ENCODE measurements at places on chromosomes 11 and 22.

GRCh38 chr11:121636081-121636799 lies 183.5 kb upstream of the SORL1-AS1 start:
- peaks cover 5% of the 10 kb centered on the region for H3K36me3 ChIP-seq
- peaks cover 3% of the 10 kb centered on the region for H3K4me1 ChIP-seq
- no peak for DNase-seq
- H3K4me3 ChIP-seq, result no peak overlapping the region
- H3K27me3 ChIP-seq, result no peaks in the 10 kb centered on the region
- no peak overlapping the region for H3K27ac ChIP-seq

DNA sequence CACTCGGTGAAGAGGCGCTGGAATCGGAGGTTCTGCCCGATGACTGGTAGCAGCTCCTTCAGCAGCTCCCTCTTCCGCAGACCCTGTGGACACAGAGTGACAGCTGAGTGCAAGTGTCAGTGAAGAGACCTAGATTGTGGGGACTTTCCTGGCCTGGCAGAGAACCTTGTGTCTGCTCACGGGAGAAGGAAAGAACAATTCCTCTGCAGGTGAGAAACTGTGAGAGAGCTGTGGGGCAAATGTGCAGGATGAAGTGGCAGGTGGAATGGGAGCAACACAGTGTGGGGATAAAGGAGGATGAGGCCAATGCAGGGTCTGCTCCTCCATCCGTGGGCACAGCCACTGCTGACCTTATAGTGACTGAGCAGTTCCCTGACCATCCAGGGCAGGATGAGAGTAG lies 40.0 kb upstream of the CLTCL1 start:
- H3K36me3 ChIP-seq, result peaks cover 28% of the 10 kb centered on the region
- DNase-seq, result no peak
- H3K27me3 ChIP-seq, result no peaks in the 10 kb centered on the region
- no peaks in the 10 kb centered on the region for H3K4me1 ChIP-seq

- peaks cover 23% of the 10 kb centered on the region for H3K4me1 ChIP-seq
- no peak overlapping the region for H3K27ac ChIP-seq
- H3K4me3 ChIP-seq, result no peak overlapping the region
- no peak for DNase-seq
- peaks cover 11% of the 10 kb centered on the region for H3K36me3 ChIP-seq
- H3K27me3 ChIP-seq, result no peaks in the 10 kb centered on the region
Observed at GRCh38 chr22:39431821-39432251, 25.0 kb upstream of the MGAT3 start.

DNA sequence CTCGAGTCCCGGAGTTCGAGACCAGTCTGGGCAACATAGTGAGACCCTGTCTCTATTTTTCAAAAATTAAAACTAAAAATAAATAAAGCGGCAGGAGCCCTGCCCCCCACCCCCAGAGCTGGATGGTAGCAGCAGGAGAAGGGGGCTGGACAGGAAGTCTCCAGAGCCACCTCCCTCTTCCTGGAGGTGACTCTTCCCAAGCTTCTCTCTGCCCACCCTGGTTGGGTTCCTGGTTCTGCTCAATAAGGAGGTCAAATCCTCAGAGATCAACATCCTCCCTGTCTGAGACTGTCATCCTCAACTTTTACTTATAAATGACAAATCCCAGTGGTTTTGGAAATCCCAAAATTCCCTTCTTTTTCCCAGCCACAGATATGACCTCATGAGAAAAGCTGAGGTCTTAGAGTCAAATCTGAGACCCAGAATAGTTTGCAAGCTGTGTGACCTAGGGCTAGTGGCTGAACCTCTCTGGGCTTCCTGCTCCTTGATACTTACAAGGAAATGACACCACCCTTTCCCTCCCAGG lies 987 bp downstream of the C1QTNF6 start:
- no peak for DNase-seq
- no peaks in the 10 kb centered on the region for H3K27me3 ChIP-seq
- H3K27ac ChIP-seq, result no peak overlapping the region
- peaks cover 23% of the 10 kb centered on the region for H3K4me1 ChIP-seq
- H3K36me3 ChIP-seq, result no peaks in the 10 kb centered on the region
- peak overlapping the region; percentile 35 for H3K4me3 ChIP-seq

GRCh38 chr11:122656073-122656630 lies 630 bp downstream of the UBASH3B start:
- H3K27ac ChIP-seq, result no peak overlapping the region
- no peaks in the 10 kb centered on the region for H3K27me3 ChIP-seq
- no peaks in the 10 kb centered on the region for H3K36me3 ChIP-seq
- DNase-seq, result no peak
- peak overlapping the region; percentile 73 for H3K4me3 ChIP-seq

DNA sequence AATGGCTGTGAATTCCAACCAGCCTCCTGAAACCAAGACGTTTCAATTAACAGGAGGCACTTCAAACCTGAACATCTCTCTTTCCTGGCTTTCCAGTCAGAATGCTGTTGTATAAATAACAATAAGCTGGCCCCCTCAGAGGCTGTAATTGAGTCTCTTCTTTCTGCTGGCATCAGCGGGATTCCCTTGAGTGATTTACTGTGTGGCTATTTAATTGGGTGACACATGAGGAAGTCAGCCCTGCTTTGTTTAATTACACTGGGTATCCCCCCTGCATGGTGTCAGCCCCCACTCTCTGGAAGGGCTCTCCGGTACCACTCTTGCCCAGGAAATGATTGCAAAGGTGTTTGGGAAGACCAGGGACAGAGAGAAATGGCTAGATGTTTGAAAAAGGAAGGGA lies 101.6 kb downstream of the NTM start:
- H3K4me1 ChIP-seq, result peaks cover 12% of the 10 kb centered on the region
- no peak overlapping the region for H3K4me3 ChIP-seq
- H3K27ac ChIP-seq, result no peak overlapping the region

DNA sequence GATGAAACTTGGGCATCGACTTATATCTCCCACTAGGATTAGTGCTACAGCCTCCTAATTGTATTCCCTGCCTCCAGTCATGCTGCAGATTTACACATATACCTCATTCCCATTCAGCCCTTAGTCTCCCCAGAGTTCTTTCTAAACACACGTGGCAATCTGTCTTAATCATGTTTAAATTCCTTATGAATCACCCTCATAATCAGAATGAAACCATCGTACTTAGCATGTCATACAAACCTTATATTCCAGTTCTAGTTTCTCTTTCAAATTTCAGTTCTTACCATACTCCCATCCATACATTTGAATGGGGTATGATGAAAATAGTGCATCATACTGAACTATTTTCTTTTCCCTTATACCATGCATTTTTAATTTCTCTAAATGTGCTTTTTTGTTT lies 6.0 kb upstream of the OR10A2 start:
- DNase-seq, result no peak

- no peaks in the 10 kb centered on the region for H3K27me3 ChIP-seq
- no peak overlapping the region for H3K27ac ChIP-seq
- DNase-seq, result no peak
- no peak overlapping the region for H3K4me3 ChIP-seq
- H3K4me1 ChIP-seq, result no peaks in the 10 kb centered on the region
- H3K36me3 ChIP-seq, result no peaks in the 10 kb centered on the region
Observed at GRCh38 chr11:112694813-112695212, 266.4 kb upstream of the NCAM1 start.

DNA sequence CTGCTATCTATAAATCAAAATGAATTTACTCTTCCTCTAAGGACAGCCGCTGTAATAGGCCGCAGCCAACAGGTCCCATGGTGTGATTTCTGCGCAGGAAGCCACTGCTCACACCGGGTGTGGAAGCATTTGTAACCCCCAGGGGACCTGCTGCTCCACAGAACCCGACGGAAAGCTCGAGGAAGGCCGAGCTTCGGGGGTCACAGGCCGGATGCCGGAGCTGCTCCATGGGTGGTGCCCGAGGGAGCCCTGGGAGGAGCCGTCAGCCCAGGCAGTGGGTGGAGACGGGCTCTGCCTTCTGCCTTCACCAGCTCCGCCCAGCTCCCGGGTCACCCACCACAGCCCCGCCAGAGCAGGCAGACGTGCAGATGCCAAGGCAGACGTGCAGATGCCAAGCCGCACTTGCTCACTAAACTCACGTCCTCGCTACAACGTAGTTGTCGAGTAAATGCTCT lies 63.5 kb downstream of the BRD1 start:
- no peak overlapping the region for H3K4me3 ChIP-seq
- H3K27ac ChIP-seq, result no peak overlapping the region
- no peak for DNase-seq
- no peaks in the 10 kb centered on the region for H3K4me1 ChIP-seq
- H3K36me3 ChIP-seq, result no peaks in the 10 kb centered on the region

- H3K4me1 ChIP-seq, result peaks cover 23% of the 10 kb centered on the region
- no peak overlapping the region for H3K4me3 ChIP-seq
- H3K27me3 ChIP-seq, result no peaks in the 10 kb centered on the region
- no peak for DNase-seq
- H3K27ac ChIP-seq, result no peak overlapping the region
Observed at GRCh38 chr11:36069576-36070212, 125.8 kb downstream of the LDLRAD3 start.

- H3K4me3 ChIP-seq, result no peak overlapping the region
- no peak overlapping the region for H3K27ac ChIP-seq
Observed at GRCh38 chr11:126502982-126503381, 147.5 kb downstream of the ST3GAL4 start.

DNA sequence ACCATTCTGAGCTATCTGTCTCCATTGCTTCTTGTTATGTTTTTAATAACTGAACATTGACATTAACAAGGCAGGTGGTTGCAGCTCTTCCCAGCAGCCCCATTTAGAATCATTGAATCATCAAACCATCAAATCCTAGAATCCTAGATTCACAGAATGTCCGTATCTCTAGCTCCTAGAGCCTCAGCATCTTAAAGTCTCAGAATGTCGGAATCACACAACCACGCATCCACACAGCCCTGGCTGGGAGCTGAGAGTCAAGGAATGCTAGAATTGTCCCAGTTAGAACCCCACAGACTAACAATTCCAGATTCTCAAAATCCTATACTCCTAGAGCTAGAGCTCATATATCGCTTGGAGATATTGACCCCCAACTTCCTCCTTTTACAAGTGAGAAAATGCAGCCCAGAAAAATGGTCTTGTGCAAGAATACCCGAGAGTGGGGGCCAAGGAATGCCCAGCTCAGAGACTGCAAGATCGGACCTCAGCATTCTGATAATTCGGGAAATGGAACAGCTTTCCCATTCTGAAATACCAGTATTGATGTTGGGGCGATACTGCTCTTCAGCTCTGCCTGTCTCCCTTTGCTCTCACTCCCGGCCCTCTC lies 38.8 kb downstream of the PDE2A start:
- H3K4me3 ChIP-seq, result no peak overlapping the region
- H3K27ac ChIP-seq, result no peak overlapping the region
- DNase-seq, result no peak
- H3K4me1 ChIP-seq, result no peaks in the 10 kb centered on the region
- H3K27me3 ChIP-seq, result peaks cover 17% of the 10 kb centered on the region
- no peaks in the 10 kb centered on the region for H3K36me3 ChIP-seq

DNA sequence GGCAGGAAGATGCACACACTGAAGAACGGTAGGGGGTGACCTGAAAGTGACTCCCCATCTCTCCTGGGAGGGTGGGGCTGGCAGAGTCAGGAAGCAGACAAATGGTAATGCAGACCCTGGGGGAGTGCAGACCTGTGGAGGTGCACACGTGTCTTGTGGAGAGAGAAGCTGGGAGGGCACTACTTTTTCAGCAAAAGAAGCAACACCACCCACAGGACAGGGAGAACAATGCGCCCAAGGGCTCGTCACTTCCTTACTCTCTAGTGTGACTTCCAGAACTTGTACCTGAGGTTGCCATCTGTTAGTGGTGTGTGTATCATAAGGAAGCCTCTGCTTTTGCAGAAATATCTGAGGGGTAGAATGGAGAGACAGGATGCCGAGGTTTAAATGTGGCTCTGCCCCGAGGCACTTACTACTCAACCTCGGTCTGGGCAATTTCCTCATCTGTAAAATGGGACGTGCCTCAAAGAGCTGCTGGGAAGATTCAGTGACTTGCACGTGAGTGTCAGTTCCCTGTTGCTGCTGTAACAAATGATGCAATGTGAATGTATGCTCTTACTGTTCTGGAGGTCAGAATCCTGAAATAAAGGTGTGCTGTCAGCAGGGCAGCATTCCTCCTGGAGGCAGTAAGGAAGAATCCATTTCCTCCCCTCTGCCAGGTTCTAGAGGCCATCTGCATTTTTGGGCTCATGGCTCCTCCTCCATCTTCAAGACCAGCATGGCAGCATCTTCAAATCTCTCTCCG lies 323.4 kb downstream of the SHANK2 start:
- H3K27me3 ChIP-seq, result no peaks in the 10 kb centered on the region
- no peak overlapping the region for H3K4me3 ChIP-seq
- peaks cover 14% of the 10 kb centered on the region for H3K4me1 ChIP-seq
- no peak overlapping the region for H3K27ac ChIP-seq

- peaks cover 27% of the 10 kb centered on the region for H3K27me3 ChIP-seq
- DNase-seq, result no peak
Observed at GRCh38 chr11:43549624-43550023, 130.9 kb upstream of the HSD17B12 start.

DNA sequence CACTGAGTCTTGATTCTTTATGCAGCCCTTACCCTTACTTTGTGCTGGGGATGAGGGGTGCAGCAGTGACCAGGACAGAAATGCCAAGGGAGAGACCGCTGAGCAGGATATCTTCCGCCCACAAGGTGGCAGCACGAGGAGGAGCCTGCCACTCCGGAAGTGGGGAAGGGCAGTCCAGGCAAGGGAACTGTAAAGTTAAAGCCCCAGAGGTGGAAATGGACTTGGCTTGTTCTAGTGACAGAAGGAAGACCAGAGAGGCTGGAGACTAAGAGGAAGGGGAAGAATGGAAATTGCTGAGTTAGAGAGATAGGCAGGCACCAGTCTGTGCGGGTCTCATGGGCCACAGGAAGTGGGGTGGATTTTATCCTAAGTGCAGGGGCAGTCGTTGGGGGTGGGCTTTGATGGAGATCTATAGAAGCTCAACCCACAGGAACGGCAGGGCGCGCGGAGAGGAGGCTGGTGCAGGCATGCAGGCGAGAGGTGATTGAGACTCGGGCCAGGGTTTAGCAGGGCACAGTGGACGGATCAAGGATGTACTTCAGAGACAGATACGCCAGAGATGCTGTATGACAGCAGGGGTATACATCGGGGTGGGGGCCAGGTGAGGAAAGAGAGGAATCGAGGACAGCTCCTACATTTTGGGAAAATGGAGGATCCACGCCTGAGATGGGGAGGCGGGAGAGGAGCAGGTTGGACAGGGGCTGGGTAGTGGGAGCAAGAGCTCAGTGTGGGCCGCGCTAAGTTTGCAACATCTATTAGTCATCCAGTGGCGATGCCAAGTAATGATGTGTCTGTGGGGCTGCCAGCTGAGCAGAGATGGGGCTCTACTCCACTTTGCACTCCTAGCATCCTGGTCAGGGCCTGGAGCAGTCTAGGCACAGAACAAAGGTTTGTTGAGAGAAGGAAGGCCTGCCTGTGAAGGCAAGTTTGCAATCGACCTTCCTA lies 3.3 kb upstream of the GRK2 start:
- H3K27ac ChIP-seq, result no peak overlapping the region
- H3K4me3 ChIP-seq, result no peak overlapping the region
- H3K4me1 ChIP-seq, result peaks cover 23% of the 10 kb centered on the region
- DNase-seq, result no peak
- no peaks in the 10 kb centered on the region for H3K27me3 ChIP-seq

DNA sequence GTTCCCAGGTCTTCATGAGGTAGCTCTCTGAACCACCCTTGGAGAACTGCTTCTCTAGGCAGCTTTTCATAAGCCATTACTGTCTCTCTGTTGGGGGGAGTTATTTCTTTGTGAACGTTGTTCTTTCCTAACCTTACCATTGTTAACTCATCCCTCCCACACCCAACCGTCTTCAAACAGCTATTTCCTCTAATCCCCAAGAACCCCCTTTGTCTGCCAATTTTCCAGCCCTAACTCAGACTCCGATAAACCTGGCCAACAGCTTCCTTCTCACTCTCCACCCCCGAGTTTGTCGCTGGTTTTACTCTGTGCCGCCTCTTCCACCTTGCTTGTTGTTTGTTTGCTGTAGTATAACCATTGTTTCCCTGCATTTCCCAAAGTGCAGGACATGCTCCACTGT lies 131.5 kb downstream of the CCDC34 start:
- H3K27ac ChIP-seq, result no peak overlapping the region
- no peak for DNase-seq
- H3K36me3 ChIP-seq, result no peaks in the 10 kb centered on the region
- peaks cover 3% of the 10 kb centered on the region for H3K4me1 ChIP-seq
- H3K27me3 ChIP-seq, result no peaks in the 10 kb centered on the region

All from H1 (cell line).